ENCODE measurements at places on chromosomes 6 and 20.

DNA sequence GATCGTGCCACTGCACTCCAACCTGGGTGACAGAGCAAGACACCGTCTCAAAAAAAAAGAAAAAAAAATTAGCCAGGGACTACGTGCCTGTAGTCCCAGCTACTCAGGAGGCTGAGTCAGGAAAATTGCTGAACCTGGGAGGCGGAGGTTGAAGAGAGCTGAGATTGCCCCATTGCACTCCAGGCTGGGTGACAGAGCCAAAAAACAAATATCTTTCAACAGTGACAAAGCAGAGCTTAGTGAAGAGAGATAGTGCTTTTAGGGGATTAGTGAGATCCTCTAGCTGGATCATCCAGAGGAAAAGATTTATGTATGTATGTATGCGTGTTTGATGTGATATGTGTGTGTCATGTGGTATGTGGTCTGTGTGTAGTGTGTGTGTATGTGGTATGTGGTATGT is 56.6 kb downstream of the IL22RA2 start:
- no peak for DNase-seq

- no peak for DNase-seq
These were observed 1127.3 kb downstream of the EPHA7 start for GRCh38 chr6:92292067-92292466.

DNA sequence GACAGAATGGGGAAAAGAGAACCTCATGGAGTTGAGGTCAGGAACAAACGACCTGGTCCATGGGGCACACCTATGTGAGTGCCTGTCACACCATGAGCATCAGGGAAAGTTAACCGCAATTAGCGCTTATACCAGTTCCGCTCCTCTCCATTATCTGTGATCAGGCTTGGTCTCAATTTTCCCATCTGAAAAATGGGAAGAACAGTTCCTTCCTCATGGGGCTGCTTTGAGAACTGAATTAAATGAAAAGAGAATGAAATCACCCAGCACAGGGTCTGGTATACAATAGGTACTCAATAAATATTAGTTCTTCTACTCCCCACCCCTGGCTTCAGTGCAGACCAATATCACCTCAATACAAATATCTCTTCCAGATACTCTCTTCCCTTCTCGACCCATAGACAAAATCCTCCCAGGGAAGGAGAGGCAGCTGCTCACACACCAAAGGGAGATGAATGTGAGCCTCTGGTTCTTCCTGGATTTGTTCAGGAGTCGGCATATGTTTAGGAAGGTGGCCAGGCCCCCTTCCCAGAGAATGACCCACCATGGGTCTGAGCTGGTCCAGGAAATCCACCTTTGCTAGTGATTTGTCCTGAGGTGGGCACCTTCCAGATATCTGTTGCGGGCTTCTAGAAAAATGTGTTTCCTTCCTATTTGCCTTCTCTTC is 2.4 kb upstream of the PTGIS start:
- no peak for DNase-seq

GRCh38 chr6:94099072-94099471 is 679.7 kb upstream of the EPHA7 start:
- no peak for DNase-seq

GRCh38 chr6:42627674-42628073 is 63.8 kb downstream of the UBR2 start:
- no peak for DNase-seq

DNA sequence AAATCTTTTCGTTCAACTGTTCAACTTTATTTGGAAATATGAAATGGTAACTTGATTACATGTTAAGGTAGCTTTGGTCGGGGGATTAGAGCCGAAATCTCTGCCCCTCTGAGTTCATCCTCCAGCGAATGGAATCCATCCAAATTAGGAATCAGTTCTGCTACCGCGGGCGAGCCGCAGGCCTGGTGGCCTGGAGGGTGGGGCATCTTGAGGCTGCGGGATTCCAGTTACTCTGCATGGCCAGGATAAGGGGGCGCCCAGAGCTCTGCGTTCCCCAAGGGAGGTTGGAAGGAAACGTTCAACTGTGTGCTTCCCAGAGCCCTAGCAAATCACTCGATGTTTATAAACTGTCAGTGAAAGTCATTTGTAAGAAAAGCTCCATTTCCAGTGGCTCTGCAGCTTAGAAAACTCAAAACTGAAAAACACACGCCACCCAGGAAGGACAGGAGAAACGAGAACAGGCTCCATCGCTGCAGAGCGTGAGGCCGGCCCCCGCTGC is 262.2 kb downstream of the TAF4 start:
- no peak for DNase-seq

DNA sequence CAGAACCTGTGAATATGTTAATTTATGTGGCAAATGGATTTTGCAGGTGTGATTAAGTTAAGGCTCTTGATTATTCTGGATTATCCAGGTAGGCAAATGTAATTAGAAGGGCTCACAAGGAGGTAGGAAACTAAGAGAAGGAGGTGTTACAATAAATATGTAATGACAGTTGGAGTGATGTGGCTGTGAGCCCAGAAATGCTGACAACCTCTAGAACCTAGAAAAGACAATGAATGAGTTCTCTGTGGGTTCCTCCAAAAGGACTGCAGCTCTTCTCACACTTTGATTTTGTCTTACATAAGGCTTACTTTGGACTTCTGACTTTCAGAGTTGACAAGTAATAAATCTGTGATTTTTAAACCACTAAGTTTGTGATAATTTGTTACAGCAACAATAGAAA is 406.6 kb upstream of the EPHA7 start:
- DNase-seq = no peak
